ENCODE measurements at places on chromosomes 11 and 22.

DNA sequence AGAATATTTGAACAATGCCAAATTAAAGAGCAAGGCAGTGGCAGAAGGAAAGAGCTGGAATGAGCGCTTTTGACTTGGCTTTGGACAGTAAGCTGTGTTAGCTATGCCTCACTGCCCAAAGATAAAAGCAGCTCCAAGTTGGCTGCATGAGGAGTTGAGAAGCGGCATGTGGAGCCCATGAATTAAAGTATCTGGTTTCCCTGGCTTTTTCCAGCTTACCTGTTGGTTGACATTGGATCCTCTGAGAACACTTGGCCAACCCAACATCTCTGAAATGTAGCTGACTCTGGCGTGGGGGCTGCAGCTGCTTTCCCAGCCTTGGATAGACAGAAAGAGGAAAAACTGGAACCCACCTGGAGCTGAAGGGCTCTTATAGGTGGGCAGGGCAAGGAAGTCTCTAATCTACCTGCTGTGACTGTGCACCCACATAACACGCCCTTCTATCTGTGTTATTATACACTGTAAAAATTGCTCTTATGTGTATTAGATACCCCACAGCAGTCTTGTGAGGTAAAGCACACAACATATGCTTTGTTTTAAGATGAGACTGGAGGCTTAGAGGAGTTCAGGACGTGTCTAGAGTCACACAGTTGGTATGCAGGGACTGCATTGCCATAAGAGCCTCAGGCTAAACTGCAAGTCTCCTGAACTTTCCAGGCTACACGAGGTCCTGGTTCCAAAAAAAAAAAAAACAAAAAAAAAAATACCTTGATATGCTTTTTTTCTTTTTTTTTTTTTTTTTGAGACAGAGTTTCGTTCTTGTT, 5.8 kb downstream of the UBASH3B start:
- DNase-seq, result no peak

DNA sequence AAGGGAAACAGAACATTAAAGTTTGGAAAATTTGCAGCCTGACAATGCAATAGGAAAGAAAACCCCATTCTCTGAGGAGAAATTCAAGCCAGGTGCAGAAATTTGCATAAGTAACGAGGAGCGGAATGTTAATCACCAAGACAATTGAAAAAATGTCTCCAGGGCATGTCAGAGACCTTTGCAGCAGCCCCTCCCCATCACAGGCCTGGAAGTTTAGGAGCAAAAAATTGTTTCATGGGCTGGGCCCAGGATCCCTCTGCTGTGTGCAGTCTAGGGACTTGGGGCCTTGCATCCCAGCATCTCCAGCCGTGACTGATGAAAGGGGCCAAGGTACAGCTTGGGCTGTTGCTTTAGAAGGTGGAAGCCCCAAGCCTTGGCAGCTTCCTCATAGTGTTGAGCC, 780.2 kb downstream of the LRRC4C start:
- DNase-seq, result no peak

GRCh38 chr22:17266251-17266971, 47.2 kb upstream of the ADA2 start:
- no peak for DNase-seq

DNA sequence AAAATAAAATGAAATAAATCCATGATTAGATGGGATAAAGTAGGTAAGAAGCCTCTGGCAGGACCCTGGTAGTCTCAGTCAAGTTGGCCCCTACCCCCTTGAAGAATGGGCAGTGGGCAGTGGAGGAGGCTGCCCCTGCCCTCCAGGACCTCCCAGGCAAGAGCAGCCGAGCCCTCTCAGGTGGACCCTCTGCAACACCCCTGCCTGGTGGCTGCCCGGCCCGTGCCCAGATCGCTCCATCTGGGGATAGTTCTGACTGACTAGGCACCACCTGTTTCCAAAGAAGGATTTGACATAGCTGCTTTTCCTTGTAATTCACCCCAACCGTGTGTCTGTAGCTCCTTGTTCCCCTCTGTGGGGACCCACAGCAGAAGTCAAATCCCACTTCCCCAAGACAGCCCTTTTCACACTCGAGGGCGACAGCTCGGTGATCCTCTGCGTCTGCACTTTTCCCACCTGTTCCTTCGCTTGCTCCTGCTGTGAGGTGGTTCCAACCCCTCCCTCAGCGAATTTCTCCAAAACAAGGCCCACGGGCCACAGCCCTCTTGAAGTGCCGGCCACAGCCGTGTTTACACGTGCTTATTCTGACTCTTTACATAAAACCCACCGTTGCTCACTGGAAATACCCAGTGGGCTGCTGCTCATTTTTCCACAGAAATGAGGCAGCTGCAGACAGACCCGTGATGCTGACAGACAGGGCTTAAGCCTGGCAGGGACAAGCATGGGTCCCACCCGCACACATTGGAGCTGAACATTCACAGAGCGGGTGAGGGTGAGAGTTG, 5.5 kb upstream of the TMPRSS13 start:
- peak; percentile 14 for DNase-seq

- no peak for DNase-seq
These were observed 2.0 kb upstream of the TP53I11 start for GRCh38 chr11:44952500-44953260.

- no peak for DNase-seq
These were observed 27.2 kb upstream of the RASL10A start for GRCh38 chr22:29342577-29343312.

GRCh38 chr11:58928107-58928499, 11.2 kb upstream of the GLYATL1 start:
- DNase-seq, result no peak

DNA sequence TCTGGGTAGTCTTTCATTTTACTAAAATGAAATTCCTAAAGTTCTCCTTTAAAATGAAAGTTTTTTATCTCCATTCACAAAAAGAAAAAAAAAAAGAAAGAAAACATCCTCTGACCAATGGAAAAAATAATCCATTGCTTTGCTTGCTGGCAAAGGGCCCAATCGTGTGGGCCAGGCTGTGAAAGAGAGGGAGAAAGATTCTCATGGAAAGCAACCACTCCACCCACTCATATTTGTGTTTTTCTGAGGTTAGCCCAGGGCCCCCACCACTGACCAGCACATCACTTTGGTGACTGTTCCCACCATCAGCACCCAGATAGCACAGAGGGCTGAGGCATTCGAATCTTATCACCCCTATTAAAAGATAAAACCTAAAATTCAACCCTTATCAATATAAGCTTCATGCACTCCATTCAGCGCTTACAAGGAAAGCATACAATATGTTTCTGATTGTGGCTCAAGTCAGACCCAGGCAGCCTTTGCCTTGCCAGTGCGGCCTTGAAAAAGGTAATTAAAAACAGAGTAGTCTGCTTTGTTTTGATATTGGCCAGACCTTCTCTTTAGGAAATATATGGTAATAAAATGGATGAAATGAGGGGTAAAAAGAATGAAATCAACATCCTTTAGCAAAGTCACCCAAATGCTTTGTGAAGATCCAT, 192.8 kb downstream of the ETS1 start:
- DNase-seq, result no peak

DNA sequence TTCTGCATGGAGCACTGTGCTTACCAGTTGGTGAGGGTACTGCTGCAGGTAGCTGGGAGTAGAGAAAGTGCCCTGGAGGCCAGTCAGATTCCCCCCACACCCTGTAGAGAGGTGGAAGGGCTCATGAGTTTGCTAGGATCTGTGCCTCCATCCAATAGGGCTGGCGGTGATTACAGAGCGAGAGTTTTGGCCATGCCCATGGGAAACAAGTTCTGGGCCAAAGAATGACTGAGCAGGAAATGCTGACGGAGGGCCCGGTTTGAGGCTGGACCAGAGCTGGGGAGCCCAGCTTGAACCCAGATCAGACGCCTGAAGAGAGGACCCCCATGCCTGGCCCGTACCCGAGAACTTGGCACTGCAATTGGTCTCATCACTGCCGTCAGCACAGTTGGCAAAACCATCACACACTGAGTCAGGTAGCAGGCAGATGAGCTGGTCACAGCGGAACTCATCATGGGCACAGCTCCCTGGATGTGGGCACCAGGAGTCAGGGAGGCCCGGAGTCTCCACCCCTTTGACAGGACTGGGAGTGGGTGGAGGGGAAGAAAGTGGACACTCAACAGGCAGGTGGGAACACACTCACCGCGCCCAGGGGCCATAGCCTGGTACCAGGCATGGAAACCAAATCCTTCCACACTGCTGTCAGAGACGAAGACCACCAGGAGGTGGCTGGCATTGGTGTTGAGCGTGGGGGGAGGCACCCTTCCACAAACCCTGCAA, 2.1 kb downstream of the MFRP start:
- DNase-seq, result no peak

DNA sequence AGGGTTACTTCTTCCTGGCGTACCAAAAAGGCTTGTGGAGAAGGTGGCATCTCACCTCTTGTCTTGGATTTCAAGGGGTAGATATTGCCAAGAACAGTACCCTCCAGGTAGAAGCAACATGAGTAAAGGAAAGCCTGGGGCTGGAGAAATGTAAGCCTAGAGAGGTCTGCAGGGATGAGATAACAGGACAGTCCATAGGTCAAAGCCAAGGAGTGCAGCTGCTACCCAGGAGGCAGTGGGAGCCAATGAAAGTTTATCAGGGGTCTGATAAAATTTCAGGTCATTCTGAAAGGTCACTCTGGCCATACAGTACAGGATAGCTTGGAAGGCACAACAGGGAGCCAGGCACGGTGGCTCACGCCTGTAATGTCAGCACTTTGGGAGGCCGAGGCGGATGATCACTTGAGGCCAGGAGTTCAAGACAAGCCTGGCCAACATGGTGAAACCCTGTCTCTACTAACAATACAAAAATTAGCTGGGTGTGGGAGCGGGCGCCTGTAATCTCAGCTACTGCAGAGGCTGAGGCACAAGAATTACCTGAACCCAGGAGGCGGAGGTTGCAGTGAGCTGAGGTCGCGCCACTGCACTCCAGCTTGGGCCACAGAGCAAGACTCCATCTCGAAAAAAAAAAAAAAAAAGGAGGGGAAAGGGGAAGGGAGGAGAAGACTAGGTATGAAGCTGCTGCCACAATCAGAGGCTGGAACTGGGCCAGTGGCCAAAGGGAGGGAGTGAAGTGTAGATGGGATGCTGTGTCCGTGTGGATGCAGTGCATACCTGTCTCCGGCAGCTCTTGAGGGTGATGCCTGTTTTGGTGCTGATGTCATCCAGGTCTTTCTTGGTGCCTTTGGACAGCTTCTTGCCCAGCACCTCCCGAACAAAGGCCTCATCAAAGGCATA, 1.2 kb downstream of the FIBP start:
- DNase-seq, result no peak

DNA sequence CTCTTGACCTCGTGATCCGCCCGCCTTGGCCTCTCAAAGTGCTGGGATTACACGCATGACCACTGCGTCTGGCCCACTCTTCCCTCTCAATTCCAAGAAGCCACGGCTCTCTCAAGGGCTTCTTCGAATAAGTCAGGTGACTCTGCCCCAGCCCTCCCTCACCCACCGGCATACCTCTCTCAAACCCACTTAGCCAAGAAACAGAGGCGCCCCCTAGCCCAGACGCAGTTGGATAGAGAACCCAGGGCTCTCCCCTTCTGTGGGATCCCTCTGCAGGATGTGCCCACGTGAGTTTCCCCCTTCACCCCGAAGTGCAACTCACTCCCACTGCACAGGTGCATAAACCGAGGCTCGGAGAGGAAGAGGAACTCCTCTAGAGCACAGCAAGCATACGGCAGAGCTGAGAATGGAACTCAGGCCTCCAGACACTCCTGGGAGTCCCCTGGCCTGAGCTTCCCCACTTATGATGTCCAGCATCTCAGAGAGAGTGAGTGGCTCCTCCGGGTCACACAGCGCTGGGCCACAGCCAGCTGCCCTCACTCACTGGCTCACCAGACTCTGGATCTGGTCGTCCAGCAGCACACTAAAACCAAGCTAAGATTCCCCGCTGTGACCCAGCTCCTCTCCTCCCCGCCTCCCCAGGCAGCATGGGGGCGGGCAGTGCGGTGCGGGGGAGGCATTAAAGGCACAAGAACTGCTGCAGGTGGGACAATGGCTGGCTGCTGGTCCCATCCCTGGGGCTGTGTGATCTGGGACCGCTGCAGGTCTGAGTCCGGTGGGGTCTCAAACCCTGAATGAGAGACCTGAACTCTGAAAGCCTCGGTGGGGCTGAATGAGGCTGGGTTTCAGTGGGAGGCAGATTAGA, 16.8 kb upstream of the RGL4 start:
- no peak for DNase-seq

- DNase-seq, result no peak
These were observed 42.9 kb upstream of the MYEOV start for GRCh38 chr11:69251057-69251393.

- DNase-seq, result no peak
These were observed 43.2 kb downstream of the PPP6R3 start for GRCh38 chr11:68503792-68504191.
